Effector CD4-positive, alpha-beta T cell (primary cell): ENCODE measurements at places on chromosomes 5 and 9.

- DNase-seq: peak; percentile 13
Observed at GRCh38 chr9:125142560-125143376, 560 bp downstream of the SCAI start.

- DNase-seq: no peak
Observed at GRCh38 chr5:116766470-116766947, 191.9 kb upstream of the SEMA6A start.

DNA sequence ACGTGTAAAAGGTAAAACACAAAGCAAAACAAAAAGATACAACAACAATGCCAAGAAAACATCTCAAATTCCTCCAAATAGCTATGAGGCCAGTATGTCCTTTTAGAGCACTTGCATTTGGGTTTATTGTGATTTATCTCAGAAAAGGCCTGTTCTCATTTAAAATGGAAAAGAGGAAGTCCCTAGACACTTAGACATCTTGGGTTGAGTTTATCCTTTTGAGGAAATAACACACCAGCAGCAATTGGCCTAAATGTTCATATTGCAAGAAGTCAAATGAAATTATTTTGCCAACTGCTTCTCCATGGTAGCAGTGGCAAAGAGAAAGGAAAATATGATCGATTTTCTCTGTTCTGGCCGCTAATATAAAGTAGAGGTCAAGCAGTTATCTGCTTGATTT, 43.6 kb upstream of the TRMT10B start:
- DNase-seq: no peak

- DNase-seq: no peak
Observed at GRCh38 chr9:23790351-23791260, 35.4 kb downstream of the ELAVL2 start.

DNA sequence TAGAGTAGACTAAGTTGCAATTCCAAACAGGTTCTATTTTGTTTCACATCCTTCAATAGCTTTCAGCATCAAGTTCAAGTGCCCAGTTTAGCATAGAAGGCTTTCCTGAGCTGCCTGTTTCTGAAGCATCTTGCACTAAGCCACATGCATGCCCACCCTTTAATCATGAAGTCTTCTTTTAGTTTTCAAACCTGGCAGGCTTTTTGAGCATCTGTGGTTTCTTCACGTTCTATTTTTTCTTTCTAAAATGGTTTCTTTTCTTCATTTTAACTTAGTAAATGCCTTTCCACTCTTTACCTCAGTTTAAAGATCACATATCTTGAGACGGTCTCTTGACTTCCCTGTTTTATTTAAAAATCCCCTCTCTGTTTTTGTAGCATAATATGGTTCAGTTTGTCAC, 360.1 kb downstream of the MAN2A1 start:
- DNase-seq: no peak

DNA sequence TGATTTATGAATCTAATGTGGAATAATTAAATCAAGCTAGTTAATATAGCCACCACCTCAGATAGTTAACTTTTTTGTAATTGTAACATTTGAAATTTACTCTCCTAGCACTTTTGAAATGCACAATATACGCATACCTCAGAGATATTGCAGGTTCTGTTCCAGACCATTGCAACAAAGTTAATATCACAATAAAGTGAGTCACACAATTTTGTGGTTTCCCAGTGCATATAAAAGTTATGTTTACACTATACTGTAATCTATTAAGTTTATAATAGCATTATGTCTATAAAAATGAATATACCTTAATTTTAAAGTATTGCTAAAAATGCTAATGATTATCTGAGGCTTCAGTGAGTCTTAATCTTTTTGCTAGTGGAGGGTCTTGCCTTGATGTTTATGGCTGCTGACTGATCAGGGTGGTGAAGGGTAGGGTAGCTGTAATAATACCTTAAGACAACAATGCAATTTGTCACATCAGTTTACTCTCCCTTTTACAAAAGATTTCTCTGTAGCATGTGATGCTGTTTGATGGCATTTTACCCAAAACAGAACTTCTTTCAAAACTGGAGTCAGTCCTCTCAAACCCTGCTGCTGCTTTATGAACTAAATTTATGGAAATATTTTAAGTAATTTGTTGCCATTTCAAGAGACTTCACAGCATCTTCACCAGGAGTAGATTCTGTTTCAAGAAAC, 235.1 kb upstream of the ADAMTSL1 start:
- no peak for DNase-seq

DNA sequence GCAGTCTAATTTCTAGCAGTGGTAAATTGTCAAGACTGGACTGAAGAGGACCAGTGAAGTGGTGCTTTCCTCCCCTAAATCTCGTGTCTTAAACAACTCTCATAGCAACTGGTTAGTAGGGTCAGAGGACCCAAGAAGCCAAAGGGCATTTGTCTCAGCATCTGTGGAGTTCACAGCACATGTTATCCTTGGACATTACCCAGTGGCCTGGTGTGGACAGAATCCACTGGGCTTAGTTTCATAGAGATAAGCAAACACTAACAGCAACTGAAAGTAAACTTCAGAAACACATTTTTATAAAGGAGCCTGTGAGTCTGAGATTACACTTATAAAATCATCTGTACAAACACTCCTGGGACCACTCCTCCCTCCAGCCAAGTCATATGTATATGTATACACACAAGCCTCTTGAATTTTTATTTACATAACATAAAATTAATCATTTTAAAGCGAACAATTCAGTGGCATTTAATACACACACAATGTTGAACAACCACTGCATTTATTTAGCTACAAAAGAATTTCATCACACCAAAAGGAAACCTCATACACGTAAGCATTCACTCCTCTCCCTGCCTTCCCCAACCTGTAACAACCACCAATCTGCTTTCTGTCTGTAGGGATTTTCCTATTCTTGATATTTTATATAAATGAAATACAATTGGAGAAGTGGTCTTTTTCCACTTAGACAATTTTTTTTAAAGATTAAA, 457.8 kb downstream of the RASEF start:
- no peak for DNase-seq

- no peak for DNase-seq
Observed at GRCh38 chr5:95725071-95725820, 5.9 kb upstream of the RHOBTB3 start.

DNA sequence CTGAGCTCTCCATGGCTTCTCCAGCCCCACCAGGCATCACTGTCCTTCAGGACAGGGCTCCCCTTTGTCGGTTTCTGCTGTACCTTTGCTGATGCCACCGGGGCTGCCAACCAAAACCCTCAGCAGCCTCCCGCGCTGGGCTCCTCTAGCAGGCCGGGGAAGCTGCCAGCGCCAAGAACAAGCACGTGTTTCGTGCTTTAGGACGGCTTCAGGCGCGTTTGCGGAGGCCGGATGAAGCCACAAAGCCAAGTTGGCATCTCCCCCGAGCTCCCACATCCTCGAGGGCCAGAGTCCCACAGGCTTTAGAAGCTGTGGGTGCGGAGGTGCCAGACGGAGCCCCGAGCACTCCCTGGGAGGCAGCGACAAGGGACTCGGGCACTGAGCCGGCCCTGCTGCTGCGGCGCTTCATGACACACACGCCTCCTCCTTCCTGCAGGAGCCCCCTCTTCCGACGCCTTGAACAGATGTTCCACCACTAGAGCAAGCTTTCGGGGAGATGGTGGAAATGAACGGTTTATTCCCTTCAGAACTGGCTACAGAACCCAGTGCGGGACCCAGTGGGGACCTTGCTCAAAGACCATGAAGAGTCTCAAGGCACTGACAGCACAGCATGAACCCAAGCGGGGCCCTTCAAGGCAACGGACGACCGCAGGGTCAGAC, 36.7 kb downstream of the SARDH start:
- DNase-seq: peak; percentile 37

DNA sequence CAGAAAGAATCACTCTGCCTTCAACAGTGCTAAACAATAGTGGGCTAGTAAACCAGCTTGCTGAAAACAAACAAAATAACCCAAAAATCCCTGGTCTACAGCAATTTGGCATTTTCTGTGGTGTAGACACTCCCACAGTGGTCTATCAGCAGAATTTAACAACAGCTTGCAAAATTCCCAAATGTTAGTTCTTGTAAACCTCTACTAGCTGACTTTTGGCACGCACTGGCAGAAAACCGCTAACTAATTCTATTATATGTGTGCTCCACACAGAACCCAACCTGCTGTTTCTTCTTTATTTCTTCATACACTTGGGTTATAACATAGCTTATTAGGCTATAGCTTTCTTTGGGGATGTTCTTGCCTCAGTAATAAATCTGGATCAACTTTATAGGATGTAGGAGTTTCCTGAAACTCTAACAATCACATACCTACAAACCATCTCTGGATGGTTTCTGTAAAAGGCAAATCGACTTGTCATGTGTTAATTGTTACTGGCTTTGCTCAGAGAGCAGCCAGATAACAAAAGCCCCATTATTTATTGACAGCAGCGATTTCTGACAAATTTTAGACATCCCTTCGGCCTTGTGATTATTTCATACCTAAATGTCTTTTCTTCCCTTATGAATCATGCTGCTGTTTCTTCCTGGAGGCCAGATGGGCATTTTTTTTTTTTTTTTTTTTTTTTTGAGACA, 82.7 kb upstream of the NAA35 start:
- no peak for DNase-seq

DNA sequence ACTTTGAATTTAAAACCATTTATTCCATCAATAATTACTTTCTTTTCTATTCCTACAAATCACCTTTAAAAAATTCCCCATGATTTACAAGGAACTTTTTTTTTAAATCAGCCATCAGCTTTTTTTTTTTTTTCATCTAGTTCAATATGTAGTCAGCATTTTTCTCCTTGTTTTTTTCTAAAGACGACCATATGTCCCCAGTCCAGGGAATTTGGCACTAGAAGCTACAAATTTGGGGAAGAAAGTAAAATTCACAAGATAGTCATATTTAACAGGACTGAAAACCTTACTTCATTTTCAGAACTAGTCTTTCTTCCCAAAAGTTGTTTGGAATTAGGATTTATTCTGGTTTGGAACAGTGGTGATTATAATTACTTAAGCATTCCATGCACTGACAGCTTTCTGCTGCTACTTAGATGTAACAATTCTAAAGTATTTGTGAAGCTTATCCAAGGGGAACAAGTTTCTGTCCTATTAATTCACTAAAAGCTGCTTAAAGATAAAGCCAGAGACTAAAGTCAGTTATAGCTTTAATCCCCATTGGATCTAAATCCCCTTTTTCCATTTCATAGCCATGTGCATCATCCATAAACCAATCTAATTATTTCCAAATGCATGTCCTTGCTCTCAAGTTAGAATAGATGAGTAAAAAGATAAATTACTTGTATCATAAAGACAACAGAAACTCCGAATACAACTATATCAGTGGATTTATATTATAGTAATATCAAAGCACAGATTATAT, 7.4 kb upstream of the SNCAIP start:
- no peak for DNase-seq

- DNase-seq: no peak
Observed at GRCh38 chr5:81907012-81907635, 64.7 kb upstream of the ATG10 start.

GRCh38 chr5:161409471-161409870, 137.1 kb downstream of the GABRB2 start:
- no peak for DNase-seq

GRCh38 chr5:138949988-138950387, 74.9 kb upstream of the LRRTM2 start:
- DNase-seq: no peak

DNA sequence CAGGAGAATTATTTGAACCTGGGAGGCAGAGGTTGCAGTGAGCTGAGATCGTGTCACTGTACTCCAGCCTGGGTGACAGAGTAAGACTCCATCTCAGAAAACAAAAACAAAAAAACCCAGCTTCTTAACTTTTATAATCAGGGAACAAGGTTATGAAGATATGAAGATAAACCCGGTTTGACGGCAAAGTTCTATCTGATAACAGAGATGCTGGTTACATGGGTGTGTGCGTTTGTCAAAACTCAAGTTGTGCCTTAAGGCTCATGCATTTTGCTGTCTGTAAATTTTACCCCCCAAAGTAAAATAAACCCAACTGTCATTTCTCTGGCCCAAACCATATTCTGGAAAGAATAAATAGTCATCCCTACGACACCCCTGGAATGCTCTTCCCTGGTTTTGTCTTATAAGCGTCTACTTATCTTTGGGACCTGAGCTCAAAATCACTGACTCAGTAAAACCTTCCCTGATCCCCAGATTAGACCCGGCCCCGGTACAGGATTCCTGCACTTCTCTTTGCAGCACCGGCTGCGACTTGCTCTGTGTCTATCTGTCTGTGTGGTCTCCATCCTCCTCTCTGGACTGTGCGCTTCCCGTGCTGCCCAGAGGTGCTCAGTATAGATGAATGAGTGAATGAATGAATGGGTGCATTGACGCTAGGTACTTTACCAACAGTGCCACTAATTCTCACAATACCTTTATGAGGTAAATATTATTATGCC, 172.2 kb downstream of the DAB2IP start:
- no peak for DNase-seq

DNA sequence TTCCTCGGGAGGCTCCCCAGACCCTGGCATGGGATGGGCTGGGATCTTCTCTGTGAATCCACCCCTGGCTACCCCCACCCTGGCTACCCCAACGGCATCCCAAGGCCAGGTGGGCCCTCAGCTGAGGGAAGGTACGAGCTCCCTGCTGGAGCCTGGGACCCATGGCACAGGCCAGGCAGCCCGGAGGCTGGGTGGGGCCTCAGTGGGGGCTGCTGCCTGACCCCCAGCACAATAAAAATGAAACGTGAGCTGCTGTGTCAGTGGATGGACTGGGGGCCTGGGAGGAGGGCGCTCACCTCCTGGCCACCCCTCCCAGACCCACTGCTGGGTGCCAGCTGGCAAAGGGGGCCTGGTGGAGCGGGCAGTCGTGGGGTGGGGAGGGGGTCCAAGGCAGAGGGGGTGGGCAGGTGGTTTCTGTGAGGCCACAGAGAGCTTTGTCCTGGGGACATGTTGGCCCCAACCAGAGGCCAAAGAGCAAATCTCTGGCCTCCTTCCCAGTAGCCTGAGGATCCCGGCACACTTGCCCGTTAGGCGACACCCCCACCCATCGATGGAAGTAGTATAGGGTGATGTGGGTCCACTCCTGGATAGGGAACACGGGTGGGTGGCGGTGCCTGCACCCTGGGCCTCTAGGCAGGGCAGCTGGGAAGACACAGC, 9.8 kb downstream of the EGFL7 start:
- no peak for DNase-seq

GRCh38 chr5:128490761-128491160, 47.3 kb downstream of the FBN2 start:
- DNase-seq: no peak

DNA sequence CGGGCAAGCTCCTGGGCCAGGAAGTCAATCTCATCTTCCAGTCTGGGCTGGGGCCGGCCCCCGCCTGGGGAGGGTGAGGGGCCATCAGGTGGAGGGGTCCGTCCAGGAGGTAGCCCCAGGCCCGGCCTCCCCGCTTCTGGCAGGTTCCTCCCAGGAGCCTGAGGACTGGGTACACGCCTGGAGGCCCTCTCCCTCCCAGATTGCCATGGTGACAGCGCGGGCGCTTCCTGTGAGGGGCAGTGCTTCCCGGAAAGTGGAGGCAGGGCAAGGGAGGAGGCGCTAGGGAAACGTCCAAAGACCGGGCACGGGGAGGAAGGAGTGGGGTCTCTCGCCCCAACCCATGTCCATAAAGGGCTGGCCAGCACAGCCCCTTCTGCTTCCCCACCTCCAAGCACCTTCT, 4.9 kb downstream of the NPDC1 start:
- DNase-seq: no peak

- DNase-seq: no peak
Observed at GRCh38 chr9:137866226-137867141, 11.1 kb upstream of the CACNA1B start.
